ENCODE measurements at places on chromosomes 1 and 21.

GRCh38 chr1:204174958-204175357 is 8.8 kb upstream of the REN start:
- DNase-seq = peak; percentile 73

GRCh38 chr1:26701995-26702679 is 6.3 kb downstream of the ARID1A start:
- no peak for DNase-seq

DNA sequence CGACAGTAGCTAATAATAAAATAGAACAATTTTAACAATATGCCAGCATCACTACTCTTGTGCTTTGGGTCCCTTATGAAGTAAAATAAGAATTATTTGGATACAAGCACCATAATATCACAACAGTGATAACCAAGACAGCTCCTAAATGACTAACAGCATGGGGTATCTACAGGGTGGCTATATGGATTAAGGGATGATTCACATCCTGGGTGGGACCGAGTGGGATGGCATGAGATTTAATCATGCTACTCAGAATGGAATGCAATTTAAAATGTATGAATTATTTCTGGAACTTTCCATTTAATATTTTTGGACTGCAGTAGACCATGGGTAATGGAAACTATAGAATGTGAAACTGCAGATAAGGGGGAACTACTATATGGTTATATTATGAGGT is 28.1 kb upstream of the B3GALNT2 start:
- DNase-seq = peak; percentile 86

DNA sequence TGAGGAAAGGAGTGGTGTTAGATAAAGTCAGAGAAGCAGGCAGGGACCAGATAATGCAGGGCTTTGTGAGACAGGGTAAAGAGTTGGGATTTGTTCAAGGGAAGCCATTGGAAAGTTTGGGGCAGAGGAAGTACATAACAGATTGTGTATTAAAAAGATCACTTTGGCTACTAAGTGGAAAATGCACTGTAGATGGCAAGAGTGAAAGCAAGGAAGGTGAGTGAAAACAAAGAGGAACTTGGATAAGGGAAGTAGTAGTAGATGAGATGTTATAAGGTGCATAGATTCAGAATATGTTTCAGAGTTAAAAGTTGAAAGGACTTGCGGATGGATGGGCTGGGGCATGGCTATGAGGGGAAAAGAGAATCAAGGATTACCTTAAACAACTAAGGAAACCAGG is 17.4 kb downstream of the MRPL39 start:
- DNase-seq = no peak

DNA sequence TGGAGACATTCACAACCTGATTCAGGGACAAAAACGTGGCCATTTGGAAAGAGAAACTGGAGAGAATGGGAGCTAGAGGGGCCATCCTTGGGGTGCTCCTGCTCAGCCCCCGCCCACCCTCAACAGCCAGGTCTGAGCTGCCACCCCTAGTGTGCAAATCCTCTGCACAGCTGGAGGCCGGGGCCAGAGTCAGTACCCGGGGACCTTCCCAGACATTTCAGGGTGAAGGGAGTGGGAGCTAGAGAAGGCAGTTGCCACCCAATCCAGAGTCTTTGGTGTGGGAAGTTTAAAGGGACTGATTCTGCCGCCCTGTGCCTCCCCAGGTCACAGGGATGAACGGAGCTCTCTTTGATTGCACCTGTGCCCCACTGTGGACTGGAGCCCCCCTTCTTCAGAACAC is 397.4 kb downstream of the MATN1 start:
- no peak for DNase-seq

DNA sequence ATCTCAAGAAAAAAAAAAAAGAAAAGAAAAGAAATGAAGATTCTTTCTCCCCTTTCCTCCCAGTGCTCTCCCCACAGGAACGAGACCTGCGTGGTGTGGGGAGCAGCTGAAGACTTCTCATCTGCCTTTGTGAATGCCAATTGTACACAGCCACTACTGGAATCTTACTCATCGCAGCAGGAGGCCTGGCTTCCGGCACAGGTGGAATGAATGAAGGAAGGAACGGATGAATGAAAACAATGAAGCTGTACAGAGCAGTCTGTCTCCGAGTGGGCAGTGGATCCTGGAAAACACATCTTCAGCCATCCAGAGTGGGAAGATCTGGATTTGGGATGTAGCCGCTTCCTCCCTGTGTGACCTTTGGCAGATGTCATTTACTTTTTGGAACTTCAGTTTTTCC is 64.9 kb downstream of the RUNX3 start:
- no peak for DNase-seq

DNA sequence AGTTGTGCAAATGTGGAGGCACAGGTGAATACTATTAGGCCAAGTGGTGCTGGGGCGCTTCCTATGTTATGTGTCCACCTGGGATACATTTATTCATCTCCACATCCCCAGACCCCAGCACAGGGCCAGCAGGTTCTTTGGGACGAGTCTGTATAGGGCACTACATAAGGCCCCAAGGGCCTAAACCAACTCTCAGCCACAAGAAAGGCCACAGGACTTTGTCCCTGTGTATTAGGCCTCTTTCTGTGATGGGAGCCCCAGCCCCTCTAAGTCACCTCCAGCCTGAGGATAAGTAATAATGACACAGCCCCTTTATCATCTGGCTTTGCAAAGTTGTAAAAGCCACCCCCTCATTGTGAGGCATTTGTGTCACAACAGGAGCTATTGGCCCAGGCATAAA is 79.2 kb upstream of the CD1D start:
- DNase-seq = no peak

DNA sequence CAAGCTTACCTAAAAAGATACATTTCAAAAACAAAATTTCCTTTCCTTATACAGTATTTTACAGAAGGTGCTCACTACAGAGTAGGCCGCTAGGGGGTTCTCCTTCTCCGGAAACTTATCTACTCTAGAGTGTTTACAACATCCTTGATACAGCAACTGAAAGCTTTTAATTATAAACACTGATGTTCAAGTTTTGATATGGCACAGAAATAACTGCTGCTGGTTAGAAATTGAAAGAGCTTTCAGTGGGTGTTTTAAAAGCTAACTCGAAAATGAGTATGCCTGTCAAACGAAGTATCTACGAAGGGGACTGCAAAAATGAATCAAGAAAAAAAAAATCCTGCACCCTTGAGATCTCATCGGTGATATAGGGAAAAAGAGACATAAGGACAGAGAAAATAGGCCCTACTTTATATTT is 1.0 kb downstream of the YOD1 start:
- no peak for DNase-seq

- no peak for DNase-seq
Measured at GRCh38 chr1:114299331-114299975, 145.8 kb upstream of the SYT6 start.

DNA sequence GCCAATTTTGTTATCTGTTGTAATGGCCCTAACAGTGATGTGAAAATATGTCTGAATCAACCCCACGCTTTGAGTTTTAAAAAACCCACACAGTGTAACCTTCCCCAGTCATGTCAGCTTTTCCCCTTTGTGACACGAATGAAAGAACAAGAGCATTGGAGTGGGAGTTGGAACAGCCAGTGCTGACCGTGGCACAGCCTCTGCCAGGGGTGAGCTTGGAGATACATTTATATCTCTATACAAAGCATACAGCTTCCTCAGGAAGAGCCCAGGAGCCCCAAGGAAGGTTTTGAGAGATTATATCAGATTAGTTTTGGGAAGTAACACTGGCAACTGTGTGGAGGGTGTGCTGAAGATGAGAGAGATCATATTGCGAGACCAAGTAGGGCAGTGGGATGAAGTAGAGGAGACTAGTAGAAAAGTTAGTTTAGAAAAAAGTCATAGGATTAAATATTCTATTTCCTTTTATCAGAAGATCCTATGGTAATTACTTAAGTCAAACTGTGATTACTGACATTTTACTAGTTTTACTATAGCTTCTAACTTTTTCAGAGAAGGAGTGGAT is 15.9 kb downstream of the LRRC8B start:
- no peak for DNase-seq

GRCh38 chr1:212551929-212552328 is 56.6 kb upstream of the ATF3 start:
- no peak for DNase-seq

Data from RWPE1 (cell line).